ENCODE measurements at places on chromosomes 2 and 18. TPM values are rescaled to one million over a fixed set of nuclear protein-coding genes. Genes with fewer than 3 reads are reported as not detected.

The POTEE gene
- total RNA-seq, result not detected

The PHLPP1 gene
- 10.6 TPM for total RNA-seq

The ELP2 gene
- total RNA-seq, result 73.3 TPM

The DSC3 gene
- total RNA-seq, result not detected

The CCDC148 gene
- total RNA-seq, result 3.0 TPM

The FIGN gene
- total RNA-seq, result 3.6 TPM

The FSHR gene
- total RNA-seq, result not detected

DNA sequence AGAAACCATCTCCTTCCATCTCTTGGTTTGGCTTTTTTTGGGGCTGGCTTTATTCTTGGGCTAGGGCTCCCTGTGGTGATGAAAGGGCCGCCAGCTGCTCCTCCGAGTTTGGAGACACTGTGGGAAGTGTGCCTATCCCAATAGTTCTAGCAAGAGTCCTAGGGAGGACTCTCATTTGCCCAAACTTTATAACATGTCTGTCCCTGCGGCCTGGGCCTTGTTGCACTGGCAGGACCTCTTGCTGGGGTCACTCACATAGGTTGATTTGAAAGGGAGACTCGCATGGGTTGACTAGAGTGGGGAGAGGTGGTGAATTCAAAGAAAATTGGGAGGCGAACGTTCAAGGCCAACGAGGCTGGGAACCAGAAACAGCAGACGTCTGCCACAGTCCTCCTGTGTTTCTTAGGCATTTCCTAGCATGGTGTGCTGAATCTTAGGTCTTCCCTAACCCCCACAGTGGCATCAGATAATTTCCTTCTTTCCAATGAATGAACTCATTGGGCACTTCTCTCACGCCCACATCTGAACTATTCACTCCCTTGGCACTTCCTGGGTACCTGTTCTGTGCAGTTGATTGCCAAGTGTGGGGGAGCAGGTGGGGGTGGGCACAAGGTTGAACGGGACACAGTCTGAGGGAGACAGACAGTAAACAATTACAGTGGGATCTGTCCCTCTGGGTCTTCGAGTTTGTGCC lies 26.8 kb downstream of the NIFK start:
- H3K4me1 ChIP-seq, result no peaks in the 10 kb centered on the region
- H3K27me3 ChIP-seq, result no peaks in the 10 kb centered on the region
- H3K36me3 ChIP-seq, result no peaks in the 10 kb centered on the region
- DNase-seq, result no peak
- no peak overlapping the region for H3K27ac ChIP-seq

DNA sequence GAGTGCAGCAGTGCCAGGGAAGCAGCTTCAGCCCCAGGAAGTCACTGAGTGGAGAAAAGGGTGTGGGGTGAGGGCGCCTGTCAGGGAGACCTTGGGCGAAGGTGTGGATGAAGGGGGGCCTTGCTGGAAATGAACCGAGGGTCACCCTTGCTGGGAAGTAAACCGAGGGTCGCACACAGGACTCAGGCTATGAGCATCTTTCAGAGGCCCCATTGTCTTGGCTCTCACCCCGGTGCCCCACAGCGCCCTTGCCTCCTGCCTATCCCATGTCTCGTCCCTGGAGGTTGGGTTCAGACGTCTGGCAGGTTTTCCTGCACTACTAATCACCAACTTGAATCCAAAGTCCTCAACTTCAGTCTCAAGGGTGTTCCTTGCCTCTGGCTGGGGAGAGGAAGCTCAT lies 122.8 kb upstream of the PXDN start:
- H3K27me3 ChIP-seq, result no peaks in the 10 kb centered on the region
- H3K27ac ChIP-seq, result no peak overlapping the region
- DNase-seq, result no peak
- no peaks in the 10 kb centered on the region for H3K36me3 ChIP-seq
- H3K4me1 ChIP-seq, result no peaks in the 10 kb centered on the region
- no peak overlapping the region for H3K4me3 ChIP-seq

GRCh38 chr2:239938651-239939486 lies 86.3 kb downstream of the NDUFA10 start:
- H3K4me1 ChIP-seq, result no peaks in the 10 kb centered on the region

DNA sequence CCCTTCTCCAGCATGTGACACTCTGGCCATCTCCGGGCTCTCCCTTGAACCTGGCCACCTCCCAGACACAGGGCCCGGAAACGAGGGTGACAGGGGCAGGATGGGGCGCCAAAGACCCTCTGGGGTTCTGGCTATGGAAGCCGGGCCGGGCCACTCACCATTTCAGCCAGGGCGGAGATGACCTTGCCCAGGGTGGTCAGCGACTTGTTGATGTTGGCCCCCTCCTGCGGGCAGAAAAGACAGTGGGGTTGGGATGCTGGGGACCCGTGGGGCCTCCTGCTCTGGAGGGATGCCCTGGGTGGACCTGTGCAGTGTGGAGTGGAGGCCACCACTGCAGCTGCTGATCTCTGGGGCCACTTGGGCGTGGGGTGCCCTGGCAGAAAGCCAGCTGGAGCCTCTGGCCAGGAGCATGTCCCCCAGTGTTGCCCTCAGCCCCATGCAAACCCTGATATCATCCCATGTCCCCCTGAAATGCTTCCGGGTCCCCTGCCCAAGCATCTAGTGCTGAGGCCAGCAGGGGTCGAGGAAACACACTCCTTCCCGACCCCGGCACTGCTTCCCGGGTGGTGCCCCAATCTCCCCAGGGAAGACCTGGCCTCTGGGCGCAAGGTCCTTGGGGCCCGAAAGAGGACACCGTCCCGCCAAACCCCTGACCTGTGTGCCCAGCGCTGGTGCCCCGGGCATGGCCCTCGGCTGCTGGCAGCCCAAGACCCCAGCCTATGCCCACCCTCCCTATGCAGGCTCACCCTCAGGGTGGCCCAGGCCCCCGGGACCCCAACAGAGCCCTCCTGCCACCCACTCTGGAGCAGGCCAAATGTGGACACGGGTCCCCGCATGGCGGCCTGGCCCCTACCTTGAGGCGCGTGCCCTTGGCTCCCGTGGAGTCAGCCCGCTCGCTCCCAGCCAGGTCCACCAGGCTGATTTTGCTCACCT lies 36.9 kb downstream of the KIF1A start:
- H3K36me3 ChIP-seq, result no peaks in the 10 kb centered on the region
- DNase-seq, result no peak
- no peak overlapping the region for H3K4me3 ChIP-seq
- no peaks in the 10 kb centered on the region for H3K4me1 ChIP-seq

DNA sequence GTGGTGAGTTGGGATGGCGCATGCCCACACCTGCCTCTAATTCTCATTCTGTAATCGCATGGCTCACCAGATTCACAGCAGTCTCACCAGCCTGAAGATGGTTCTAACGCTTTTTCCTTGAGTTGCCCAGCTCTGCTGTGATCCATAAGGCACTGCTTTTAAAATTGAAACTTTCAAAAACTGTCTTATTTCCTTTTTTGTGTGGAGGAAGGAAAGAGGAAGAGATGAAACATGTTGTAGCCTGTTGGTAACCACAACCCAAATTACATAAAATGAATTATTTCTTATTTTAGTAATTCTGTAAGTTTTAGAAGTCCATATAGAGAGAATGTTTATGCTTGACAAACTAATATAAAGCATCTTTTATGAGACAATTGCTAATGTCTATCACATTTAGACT lies 165.4 kb downstream of the RBM43 start:
- no peak overlapping the region for H3K27ac ChIP-seq
- no peak for DNase-seq
- H3K36me3 ChIP-seq, result no peaks in the 10 kb centered on the region
- no peaks in the 10 kb centered on the region for H3K27me3 ChIP-seq
- no peak overlapping the region for H3K4me3 ChIP-seq

DNA sequence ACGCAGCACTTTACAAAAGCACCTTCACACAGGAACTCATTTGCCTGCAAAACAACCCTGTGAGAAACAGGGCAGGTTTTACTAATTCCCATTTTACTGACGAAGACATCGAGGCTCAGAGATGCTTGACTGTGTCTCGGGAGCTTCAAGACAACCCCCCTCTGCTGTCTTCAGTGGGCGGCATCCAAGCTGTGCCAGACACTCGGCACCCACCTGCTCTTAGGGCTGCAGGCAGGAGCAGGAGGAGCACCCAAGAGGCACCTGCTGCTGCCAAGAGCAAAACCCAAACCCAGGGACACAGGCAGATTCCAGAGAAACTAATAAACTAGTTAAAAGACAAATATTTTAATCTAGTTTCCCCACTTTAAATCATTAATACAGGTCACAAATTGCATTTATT lies 67.9 kb downstream of the PPP4R1 start:
- H3K36me3 ChIP-seq, result no peaks in the 10 kb centered on the region
- no peak overlapping the region for H3K4me3 ChIP-seq
- no peak for DNase-seq
- no peaks in the 10 kb centered on the region for H3K27me3 ChIP-seq
- H3K4me1 ChIP-seq, result no peaks in the 10 kb centered on the region
- H3K27ac ChIP-seq, result no peak overlapping the region

DNA sequence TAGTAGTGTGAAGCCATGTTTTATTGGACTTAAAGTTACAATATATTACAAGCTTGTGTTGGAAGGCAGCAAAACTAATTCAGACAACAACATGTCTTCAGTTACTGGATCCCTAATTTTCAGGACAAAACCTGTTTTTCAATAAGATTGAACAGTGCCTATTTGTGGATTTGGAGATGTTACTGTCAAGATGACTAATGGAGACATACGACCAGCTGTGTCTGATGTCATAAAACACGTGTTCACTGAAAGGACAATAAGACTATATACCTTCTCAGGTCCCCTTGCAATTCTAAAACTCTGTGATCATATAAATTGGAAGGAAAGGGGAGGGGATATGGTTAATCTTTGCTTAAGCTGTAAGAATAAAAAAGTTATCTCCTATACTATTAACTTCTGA lies 21.7 kb downstream of the METTL21A start:
- no peak overlapping the region for H3K4me3 ChIP-seq
- H3K4me1 ChIP-seq, result no peaks in the 10 kb centered on the region
- DNase-seq, result no peak
- no peak overlapping the region for H3K27ac ChIP-seq
- H3K36me3 ChIP-seq, result no peaks in the 10 kb centered on the region
- H3K27me3 ChIP-seq, result no peaks in the 10 kb centered on the region

DNA sequence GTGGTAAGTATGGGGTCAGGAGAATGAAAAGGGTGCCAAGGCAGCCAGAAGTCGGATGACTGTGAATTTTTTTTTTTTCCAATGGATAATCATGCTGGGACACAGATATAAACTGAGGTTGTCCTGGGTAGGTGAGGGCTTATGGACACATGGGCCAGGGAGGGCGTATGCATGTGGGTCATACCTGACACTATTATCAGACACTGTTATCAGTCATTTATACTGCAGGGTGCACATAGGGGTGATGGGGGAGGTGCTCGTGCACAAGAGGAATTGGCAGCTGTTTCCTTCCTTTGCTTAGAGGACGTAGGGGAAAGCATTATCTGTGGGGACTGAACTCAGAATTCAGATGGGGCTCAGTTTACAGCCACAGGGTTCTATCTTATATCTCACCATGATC lies 10.1 kb downstream of the CTIF start:
- H3K4me1 ChIP-seq, result no peaks in the 10 kb centered on the region
- H3K4me3 ChIP-seq, result no peak overlapping the region
- no peaks in the 10 kb centered on the region for H3K27me3 ChIP-seq
- no peak overlapping the region for H3K27ac ChIP-seq
- no peak for DNase-seq

- no peaks in the 10 kb centered on the region for H3K4me1 ChIP-seq
- no peak for DNase-seq
Measured at GRCh38 chr2:88599527-88599926, 27.7 kb downstream of the EIF2AK3 start.

DNA sequence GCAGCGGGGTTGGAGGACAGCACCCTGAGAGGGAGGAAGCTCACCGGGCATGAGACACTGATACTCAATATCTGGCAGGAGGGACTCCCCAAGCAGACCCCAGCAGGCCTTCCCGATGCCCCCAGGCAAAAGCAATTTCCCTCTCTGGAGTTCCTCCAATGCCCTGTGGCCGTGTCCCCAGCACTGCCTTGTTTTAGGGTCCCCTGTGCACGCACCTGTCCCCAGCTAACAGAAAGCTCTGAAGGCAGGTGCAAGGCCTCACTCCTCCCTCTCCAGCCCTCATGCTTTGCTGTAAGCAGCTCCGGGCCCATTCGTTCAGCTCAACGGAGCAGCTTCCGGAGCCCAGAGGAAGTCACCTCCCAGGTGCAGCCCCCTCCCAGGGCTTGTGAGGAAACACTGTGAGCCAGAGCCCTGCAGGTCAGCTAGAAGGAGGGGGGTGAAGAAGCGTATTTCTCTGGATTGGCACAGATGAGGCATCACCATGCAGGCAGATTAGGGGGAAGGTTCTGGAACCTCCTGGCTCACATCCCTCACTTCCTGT lies 50.3 kb upstream of the ID2 start:
- DNase-seq, result no peak
- H3K4me3 ChIP-seq, result no peak overlapping the region
- no peaks in the 10 kb centered on the region for H3K36me3 ChIP-seq

DNA sequence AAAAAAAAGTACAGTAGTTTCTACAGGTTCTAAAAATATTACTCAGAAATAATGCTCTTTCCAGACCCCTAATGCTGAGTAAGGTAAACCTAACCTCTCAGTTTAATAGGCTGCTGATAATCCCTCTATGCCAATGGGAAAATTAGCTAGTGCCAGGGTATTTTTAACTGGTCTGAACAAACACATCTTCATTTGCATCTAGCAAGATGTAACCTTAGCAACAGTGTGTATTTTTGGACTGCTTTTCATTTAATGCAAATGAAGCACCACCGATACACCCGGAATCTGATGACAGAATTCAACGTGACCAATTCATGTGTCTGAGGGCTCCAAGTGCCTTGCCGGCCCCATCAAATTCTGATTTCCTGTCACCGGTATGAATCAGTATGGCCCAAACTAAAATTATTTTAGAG lies 47.4 kb upstream of the CYRIA start:
- no peaks in the 10 kb centered on the region for H3K27me3 ChIP-seq
- no peak overlapping the region for H3K4me3 ChIP-seq
- no peak for DNase-seq
- no peaks in the 10 kb centered on the region for H3K36me3 ChIP-seq

- no peaks in the 10 kb centered on the region for H3K27me3 ChIP-seq
- H3K4me3 ChIP-seq, result no peak overlapping the region
- peaks cover 7% of the 10 kb centered on the region for H3K4me1 ChIP-seq
- H3K27ac ChIP-seq, result no peak overlapping the region
- no peak for DNase-seq
Measured at GRCh38 chr2:236516708-236517107, 52.9 kb upstream of the ACKR3 start.

DNA sequence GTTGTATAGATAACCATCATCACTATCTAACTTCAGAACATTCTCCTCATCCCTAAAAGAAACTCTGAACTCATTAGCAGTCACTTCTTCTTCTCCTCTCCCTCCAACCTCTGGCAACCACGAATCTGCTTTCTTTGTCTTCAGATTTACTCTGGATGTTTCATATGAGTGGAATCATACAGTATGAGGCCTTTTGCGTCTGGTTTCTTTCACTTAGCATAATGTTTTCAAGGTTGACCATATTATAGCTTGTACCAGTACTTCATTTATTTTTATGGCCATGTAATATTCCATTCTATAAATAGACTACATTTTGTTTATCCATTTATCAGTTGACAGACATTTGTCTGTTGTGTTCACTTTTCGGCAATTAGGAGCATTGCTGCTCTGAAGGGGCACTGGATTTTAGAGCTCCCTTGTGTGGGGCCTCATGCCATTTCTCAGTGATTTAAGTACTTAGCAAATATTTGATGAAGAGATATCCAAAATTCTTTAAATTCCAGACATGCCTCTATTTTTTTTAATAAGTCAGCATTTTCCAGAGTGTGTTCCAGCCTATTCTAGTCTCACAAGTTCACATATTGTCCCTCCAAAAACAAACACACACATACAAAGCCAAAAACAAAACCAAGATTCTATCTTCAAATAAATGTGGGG lies 22.5 kb upstream of the MAP3K20 start:
- no peaks in the 10 kb centered on the region for H3K4me1 ChIP-seq
- no peaks in the 10 kb centered on the region for H3K36me3 ChIP-seq
- no peak for DNase-seq
- H3K27me3 ChIP-seq, result no peaks in the 10 kb centered on the region
